SW 1271 (cell line): ENCODE measurements at places on chromosomes 5 and 9.

DNA sequence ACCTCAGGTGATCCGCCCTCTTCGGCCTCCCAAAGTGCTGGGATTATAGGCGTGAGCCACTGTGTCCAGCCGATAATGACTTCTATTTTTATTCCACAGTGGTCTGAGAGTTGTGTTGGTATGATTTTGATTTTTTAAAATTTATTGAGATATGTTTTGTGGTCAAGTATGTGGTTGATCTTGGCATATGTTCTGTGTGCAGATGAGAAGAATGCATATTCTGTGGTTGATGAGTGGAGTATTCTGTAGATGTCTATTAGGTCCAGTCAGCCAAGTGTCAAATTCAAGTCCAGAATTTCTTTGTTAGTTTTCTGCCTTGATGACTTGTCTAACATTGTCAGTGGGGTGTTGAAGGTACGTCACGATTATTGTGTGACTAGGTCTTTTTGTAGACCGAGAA lies 338.2 kb upstream of the TARS1 start:
- no peak for DNase-seq

- DNase-seq = no peak
Measured at GRCh38 chr9:92735636-92736562, 28.7 kb downstream of the BICD2 start.

GRCh38 chr5:142720641-142721271 lies 34.9 kb upstream of the FGF1 start:
- no peak for DNase-seq

DNA sequence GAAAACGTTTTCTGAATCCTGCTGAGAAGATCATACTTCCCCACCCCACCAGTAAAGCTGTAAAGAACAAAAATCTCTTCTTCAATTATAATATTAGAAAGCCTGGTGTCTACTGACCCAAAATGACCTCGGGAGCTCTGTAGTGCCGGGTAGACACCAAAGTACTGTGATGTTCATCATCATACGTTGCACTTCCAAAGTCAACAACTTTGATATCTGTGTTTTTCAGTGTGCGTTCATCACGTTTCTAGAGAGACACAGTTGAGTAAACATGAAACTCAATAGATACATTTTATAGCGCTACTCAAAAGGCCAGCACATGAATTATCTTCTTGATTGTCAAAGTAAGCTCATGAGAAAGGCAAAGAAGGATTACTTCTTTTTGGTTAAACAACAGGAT lies 14.6 kb downstream of the CLK4 start:
- DNase-seq = no peak

DNA sequence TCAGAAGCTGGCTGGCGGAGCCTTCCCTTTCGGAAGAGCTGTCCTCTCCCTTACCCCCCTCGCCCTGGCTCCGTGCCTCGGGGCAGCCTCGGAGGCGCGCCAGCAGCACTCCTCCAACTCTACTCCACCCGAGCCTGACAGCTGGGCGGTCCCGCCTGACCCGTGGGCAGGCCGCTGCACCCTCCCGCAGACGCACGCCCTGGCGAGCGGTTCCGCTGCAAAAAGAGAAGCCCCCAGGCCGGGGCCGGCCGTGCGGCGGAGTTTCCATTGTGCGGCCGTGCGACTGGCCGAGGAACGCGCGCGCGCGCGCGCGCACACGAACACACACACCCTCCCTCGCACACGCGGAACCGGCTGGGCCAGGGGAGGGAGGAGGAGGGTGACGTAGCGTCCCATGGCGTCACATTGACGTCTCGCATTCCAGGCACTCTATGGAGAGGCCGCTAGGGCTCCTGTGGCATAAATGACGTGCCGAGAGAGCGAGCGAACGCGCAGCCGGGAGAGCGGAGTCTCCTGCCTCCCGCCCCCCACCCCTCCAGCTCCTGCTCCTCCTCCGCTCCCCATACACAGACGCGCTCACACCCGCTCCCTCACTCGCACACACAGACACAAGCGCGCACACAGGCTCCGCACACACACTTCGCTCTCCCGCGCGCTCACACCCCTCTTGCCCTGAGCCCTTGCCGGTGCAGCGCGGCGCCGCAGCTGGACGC lies at the start of gene NR4A3:
TSS of gene NR4A3 (plus strand) at position 490 of the 713 bp plus-strand sequence. CDS start 6,158 bp downstream, outside the sequence.
- DNase-seq = peak; percentile 96
